AG08396 (cell line): ENCODE measurements at places on chromosomes 4 and X.

DNA sequence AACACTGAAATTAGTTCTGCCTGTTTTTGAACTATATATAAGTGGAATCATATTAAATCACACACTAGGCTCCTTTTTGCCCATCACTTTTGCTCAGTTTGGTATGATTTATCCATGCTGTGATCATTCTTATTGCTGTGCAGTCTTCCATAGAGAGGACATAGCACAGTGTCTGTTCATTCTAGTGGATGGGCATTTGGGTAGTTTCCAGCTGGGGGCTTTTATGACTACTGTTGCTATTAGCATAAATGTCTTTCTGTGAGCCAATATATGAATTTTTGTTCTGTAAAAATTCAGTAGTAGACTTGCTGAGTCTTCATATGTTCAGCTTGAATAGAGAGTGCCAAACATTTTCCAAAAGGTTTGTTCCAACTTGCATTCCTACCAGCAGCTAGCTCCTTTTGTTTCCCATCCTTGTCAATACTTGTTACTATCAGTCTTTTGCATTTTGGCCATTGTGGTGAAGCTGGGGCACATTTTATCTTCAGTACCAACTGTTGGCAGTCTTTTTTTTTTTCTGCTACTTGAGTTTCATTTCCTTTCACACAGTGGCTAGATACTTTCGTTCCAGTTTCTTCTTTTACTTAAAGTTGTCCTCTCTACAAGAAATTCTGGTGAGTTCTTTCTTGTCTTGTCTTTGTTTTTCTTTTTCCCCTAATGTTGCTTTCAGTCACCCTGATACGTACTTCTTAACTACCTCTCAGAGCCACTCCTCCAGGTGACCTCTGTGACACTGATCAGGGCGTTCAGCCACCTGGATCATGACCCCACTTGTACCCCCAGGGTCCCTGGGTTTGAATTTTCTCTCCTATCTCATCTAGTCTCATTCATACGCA lies 87.0 kb downstream of the ANXA3 start:
- DNase-seq, result no peak

DNA sequence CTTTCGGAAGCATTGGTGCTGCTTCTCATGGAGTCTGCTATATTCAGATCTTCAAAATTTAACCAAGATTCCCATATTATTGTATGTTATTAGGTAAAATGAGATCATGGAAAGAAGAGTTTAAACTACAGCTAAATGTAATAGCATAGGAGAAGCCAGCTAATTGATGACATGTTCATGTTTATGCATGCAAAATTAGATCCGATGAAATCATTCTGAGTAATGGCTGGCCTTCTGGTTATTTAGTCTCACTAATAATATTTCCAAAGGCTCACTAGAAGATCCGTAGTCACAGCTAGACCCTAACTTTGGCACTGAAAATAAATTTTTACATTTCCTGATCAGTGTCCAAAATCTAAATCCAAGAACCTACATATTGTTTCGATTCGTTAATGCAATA lies 19.8 kb upstream of the PHKA2 start:
- no peak for DNase-seq

DNA sequence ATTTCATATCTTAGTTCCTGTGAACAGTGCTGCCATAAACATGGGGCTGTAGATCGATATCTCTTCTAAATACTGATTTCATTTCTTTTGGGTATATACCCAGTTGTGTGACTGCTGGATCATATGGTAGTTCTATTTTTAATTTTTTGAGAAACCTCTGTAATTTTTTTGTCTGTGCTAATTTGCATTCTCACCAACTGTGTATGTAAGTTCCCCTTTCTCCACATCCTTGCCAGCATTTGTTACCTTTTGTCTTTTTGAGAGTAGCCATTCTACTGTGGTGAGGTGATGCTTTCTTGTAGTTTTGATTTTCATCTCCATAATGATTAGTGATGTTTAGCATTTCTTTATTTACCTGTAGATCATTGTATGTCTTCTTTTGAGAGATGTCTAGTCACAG lies 2086.5 kb upstream of the TENM3 start:
- DNase-seq, result no peak

GRCh38 chr4:6991249-6991648 lies 51.9 kb upstream of the TADA2B start:
- DNase-seq, result no peak

- DNase-seq, result no peak
Measured at GRCh38 chr4:93605163-93605562, 223.4 kb upstream of the ATOH1 start.

GRCh38 chrX:13081395-13082205 lies 37.2 kb upstream of the FAM9C start:
- DNase-seq, result no peak

DNA sequence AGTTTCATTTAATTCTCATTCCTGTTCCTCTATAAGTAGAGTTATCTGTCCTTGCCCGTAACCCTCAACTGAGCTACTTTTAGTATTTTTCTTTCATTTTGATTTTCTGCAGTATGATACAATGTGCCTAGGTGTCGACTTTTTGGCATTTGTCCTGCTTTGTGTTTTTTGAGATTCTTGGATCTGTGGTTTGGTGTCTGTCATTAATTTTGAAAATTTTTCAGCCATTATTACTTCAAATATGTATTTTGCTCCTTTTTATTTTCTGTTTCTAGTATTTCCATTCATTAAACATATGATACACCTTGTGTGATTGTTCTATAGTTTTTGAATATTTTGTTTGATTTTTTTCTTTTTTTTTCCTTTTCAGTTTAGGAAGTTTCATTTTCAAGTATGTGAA lies 598.9 kb downstream of the SPOCK3 start:
- DNase-seq, result no peak

GRCh38 chrX:5474282-5474681 lies 754.4 kb downstream of the NLGN4X start:
- no peak for DNase-seq

DNA sequence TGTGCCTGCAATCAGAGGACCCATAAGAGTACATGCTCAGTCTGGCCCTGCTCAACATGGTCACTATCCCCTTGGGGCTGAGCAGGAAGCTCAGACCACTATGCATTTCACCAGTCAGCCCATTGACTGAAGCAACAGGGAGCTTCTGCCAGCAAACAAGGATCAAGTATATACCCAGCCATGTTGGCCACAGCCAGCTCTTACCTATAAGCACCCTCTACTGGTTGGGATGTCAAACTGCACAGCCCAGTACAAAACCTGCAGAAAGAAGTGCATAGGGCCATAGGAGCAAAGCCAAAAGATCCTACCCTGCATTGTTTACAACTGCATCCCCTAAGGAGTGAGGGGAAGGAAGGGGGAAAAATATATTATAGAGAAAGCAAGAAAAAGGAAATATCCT lies 214.4 kb upstream of the CPEB2 start:
- no peak for DNase-seq

- DNase-seq, result no peak
Measured at GRCh38 chr4:2361366-2362265, 56.8 kb downstream of the ZFYVE28 start.

- no peak for DNase-seq
Measured at GRCh38 chr4:162104459-162105124, 59.2 kb downstream of the FSTL5 start.
